ENCODE measurements at places on chromosomes 7 and 10.

DNA sequence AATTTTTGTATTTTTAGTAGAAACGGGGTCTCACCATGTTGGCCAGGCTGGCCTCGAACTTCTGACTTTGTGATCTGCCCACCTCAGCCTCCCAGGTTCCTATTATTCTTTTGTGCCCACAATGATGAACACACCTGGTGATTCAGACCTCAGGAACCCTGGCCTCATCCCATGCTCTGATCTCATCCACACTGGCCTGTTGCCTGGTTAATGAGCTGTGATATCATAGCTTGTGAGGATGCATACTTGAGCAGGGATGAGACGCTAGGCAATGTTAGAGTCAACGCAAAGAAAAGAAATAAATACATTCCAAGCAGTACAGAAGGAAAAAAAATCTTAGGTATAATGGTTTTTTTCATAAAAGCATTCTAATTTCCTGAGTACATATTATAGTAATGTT is 82.4 kb upstream of the RNF32 start:
- DNase-seq: no peak

GRCh38 chr7:98840722-98841121 is 29.1 kb downstream of the TMEM130 start:
- no peak for DNase-seq

- no peak for DNase-seq
Observed at GRCh38 chr10:71453186-71453585, 56.5 kb downstream of the CDH23 start.

DNA sequence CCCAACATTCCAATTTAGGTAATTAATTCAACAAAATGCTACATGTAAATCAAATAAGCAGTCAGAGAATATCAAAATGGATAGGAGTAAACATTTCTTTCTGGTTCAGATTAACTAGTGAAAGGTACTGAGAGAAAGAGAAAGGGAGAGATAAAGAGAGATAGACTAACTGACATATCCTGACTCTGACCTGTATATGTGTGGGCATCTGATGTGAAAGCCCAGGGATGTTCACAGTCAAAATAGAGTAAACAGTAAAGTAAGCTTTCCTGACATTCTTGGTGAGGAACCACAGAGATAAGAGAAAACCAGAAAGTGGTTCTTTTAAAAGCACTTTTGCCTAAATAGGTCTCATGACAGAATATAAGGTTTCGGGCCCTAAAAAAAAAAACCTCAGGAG is 37.5 kb upstream of the ANK3 start:
- DNase-seq: no peak

GRCh38 chr7:37450035-37450434 is 1.4 kb upstream of the ELMO1 start:
- no peak for DNase-seq

DNA sequence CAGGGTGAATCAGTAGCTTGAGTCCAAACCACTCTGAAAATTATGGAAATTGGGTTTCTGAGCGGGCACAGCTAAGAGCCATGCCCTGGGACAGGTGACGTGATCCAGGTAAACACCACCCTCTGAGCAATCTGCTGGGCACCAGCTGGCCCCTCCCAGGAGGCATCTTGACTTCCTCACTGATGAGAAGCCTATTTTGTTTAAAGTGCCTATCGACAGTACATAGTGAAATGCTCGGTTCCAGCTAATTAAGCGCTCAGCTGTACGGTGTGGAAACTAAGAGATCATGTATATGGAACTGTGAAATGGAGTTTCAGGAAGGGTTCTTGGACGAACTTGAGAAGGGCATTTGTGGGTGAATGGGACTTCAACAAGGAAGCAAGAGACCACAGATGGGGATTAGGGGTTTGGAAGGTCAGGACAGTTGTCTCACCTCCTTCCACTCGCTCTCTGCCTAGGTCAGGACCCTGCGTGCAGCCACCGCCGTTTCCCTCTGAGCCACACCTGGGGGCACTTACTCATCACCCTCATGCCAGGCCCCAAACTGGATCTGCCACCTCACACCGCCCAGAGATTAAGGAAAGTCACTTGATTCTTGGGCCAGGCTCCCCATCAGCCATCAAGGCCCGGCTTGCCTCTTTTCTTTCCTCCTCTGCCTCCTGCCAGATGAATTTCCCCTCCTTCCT is 3.2 kb downstream of the ITPRIP start:
- no peak for DNase-seq

DNA sequence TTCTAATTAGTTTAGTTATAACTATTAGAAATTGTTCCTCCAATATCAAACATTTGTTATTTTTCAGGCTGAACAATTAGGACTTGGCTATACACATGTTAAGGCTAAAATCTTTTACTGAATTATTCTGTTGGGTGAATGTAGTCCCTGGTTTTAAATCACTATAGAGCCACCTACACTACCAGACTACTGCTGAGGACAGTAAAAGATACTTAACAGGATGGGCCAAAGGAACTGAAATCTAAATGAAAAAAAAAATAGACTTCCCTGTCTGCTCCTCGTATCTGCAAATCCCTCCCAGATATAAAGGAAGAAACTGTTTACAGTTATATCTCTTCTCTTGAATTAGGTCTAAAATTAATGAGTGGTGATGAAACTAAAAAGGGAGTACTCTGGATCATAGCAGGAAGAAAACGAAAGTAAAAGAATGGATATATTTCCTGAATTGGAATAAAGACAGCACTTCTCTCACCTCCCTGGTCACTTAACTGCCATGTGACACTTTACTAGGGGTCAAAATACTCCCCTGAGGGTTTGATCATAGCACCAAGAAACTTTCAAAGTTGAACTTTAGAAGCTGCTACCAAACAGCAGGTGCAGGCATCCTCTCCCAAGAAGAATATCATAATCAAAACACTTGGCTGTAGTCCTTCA is 12.7 kb downstream of the FBXW4 start:
- DNase-seq: no peak

DNA sequence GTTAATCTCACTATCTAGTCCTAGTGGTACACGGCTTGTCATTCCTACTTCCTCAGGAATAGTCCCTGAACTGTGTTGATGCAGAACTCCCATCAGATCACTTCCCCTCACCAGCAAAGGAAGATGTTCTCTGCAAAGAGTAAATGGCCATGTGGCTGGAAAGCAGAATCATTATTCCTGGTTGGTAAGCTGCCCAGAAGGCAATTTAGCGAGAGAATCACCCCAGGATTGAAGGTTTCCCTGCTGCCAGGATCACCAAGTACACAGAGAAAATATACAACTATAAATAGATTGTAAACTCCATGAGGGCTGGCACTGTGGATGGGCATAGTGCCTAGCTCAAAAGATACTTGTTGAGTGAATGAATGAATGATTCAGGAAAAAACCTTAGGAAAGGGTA is 115.0 kb downstream of the GFRA1 start:
- no peak for DNase-seq

- DNase-seq: no peak
Observed at GRCh38 chr7:132977234-132977633, 104.7 kb downstream of the CHCHD3 start.

- no peak for DNase-seq
Observed at GRCh38 chr10:92562424-92562823, 11.5 kb downstream of the IDE start.

DNA sequence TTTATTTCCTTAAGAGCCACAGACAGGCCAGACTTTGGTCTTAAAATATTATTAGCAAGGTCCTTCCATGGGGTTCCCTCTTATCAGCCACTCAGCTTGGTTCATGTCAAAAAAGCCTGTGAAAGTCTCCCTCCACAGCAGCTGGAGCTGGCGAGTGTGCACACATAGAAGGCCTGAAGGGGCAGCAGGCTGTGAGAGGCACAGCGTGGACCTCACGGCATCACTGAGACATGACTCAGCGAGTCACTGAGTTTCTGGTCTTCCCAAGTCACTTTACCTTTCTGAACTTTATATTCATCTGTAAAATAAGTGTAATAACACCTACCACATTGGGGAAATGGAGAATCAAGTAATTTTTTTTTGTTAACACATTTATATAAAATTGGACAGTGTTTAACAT is 8.7 kb downstream of the TAF3 start:
- no peak for DNase-seq

DNA sequence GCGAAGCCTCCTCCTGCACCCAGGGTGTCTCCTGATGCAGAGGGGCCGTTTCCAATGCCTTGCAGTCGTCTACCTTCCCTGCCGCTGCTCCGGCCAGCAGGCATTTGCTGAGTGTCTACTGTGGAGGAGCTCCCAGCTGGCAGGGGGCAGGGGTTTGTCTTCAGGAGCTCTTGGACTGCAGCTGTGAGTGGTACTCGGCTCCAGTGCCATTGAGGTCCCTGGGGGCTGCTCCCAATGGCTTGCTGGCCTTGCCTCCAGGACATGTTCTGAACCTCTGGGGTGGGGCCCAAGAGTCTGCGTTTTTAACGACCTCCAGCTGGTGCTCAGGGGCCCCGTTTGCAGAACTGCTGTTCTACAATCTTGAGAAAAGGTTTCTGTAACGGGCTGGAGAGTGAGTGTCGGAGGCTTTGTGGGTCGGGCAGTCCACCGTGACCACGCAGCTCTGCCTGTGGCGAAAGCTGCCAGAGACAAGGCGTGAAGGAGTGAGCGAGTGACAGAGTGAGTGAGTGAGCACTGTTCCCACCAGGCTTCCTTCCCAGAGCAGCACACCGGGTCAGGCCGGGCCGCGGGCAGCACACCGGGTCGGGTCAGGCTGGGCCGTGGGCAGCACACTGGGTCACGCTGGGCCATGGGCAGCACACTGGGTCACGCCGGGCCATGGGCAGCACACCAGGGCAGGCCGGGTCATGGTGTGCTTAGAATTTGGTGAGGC is 520.2 kb downstream of the PTPRN2 start:
- DNase-seq: no peak

DNA sequence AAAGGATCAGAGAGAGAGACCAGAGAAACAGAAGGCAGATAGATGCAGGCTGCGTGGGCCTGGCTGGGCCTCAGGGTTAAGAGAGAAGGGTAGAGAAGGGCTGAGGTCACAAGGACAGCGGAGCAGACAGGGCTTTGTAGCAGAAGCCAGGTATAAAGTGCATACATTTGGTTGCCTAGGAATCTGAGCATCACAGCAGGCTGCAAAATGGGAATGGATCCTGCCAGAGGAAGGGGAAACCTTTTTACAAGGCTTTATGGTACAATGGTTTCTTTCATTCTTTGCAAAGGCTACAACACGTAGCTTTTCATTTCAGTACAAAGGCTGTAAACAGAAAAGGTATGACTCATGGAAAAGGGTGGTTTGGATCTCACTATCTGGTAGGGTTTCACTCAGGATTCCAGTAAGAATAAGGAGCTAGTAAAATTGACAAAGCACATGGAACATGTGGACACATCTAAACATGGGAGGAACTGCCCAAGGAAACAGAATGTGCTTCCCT is 275.1 kb downstream of the DOCK4 start:
- DNase-seq: no peak

DNA sequence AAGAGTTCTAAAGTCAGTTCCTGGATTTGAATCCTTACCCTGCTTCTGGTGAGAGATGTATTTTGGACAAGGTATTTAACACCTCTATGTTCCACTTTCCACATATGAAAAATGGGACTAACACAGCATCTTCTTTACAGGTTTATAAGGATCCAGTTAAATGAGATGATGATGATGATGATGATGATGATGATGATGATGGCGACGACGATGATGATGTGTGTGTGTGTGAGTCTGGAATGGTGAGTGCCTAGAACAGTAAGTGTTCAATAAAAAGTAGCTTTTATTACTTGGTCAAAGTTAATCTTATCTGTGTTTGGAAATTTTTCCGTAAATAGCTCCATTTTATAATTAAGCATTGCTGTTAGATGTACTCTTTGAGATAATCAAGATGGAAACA is 248.3 kb upstream of the SLC26A5 start:
- no peak for DNase-seq

GRCh38 chr10:92848037-92848440 is 281 bp upstream of the EXOC6 start:
- no peak for DNase-seq

- no peak for DNase-seq
Observed at GRCh38 chr10:6407034-6407721, 172.9 kb downstream of the PRKCQ start.

DNA sequence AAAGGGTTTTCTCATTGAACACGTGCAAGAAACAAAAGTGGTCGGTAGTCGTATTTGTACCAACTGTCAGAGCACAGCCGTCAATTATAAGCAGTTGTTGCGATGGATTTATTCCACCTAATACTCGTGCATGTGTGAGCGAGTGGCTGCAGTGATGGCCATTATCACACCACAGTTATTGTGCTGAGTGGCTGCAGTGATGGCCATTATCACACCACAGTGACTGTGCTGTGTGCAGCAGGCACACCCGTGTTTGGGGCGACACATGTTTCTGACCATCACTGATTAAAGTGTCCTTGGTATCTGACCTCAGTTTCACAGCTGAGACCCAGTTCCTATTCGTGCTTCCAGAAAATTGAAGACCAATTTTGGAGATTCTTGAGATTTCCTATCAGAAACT is 142.9 kb upstream of the PFKP start:
- no peak for DNase-seq

- no peak for DNase-seq
Observed at GRCh38 chr7:21412410-21412851, 15.5 kb upstream of the SP4 start.

GRCh38 chr10:938941-939678 is 7.6 kb upstream of the LARP4B start:
- DNase-seq: no peak

GRCh38 chr7:99791021-99791420 is 7.0 kb upstream of the CYP3A4 start:
- DNase-seq: no peak

- DNase-seq: no peak
Observed at GRCh38 chr7:51016546-51016945, 233.8 kb upstream of the GRB10 start.

DNA sequence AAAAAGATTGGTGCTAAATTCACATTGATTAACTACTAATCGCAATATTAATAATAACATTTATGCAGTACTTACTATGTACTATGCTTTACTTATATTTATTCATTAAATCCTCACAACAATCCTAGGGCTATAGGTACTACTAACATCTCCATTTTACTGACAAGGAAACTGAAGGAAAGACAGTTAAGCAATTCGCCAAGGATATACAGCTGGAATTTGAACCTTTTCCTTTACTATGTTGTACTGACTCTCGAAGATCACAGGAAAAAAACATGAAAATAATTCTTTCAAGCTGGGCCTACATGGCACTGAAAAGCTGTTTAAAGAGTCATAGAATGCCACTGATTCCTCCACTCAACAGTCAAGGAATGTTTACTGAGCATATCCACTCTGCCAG is 185.4 kb downstream of the IPMK start:
- no peak for DNase-seq

- DNase-seq: no peak
Observed at GRCh38 chr7:115136796-115137443, 215.0 kb downstream of the MDFIC start.

DNA sequence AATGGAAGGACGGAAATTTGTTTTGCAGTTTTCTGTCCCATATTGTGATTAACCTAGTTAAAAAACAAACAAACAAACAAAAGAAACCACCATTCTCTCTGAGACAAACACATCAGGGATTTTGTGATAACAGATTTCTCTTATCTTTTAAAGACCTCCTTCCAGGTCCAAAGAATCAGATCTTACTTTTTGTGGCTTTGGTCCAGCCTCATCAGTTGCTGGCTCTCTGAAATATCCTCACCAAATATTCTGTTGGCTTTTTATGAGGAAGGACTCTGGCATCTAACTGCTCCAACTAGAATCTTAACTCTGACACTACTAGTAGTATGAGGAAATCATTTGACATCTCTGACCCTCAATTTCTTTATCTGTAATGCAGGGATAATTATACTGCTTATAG is 4.8 kb downstream of the FAM204A start:
- DNase-seq: no peak

- no peak for DNase-seq
Observed at GRCh38 chr7:108415821-108416536, 40.3 kb downstream of the NRCAM start.

- no peak for DNase-seq
Observed at GRCh38 chr10:63199716-63200115, 66.6 kb downstream of the NRBF2 start.

All from uterus (tissue), 4 donors.